Caki2 (cell line): ENCODE measurements at places on chromosomes 7 and 10.

DNA sequence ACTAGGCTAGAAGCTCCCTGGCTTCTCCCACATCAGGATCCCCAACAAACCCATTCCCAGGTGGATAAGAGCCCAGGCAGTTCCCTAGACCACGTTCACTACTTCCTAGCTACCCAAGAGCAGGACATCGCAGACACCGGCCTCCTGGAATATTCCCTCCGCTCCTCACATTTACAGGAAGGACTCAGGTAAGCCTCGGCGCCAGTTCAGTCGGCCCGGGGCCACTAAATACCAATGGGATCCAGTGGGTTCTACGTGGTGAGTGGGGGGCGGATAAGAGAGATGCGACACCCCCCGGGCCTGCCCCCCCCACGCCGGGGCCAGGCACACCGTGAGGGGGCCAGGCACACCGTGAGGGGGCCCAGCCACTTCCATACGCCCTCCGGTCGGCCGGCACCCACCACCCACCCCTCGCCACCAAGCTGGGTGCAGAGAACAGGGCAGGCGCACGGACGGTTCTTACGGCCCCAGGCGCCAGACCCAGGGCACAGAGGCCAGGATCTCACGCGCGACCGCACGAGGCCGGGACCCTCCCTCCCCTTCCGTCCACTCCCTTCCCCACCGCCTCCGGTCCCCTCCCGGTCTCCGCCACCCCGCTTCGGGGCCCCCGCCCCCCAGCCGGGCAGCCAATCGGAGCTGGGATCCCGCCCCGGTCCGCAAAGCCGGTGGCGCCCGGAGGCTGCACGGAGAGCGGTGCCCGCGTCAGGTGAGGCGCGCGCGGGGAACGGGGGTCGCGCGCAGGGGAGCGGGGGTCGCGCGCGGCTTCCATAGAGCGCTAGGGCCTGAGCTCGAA, at the start of gene BLVRA:
TSS of gene BLVRA (plus strand) at position 652 of the 793 bp plus-strand sequence. CDS start 12,479 bp downstream, outside the sequence.
- DNase-seq = peak; percentile 47

GRCh38 chr10:124219655-124220054, 126.3 kb upstream of the CHST15 start:
- no peak for DNase-seq

- DNase-seq = no peak
Observed at GRCh38 chr10:11223507-11224140, 206.0 kb downstream of the CELF2 start.

- DNase-seq = no peak
Observed at GRCh38 chr10:79436066-79436849, 9.2 kb downstream of the ZCCHC24 start.

DNA sequence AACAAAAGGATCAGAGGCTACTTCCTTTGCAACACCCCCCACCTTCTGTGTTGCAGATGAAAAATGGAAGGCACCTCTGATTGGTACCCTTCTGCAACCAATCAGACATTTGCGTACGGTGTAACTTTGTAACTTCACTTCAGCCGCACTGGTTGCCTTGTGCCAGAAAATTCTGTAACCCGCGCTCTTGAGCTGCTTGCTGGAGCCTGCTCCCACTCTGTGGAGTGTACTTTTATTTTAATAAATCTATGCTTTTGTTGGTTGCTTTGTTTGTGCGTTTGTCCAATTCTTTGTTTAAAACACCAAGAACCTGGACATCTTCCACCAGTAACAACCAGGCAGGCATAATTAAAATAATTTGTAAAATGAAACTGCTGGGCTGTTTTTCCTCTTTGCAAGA, 31.5 kb upstream of the TAX1BP1 start:
- DNase-seq = no peak

DNA sequence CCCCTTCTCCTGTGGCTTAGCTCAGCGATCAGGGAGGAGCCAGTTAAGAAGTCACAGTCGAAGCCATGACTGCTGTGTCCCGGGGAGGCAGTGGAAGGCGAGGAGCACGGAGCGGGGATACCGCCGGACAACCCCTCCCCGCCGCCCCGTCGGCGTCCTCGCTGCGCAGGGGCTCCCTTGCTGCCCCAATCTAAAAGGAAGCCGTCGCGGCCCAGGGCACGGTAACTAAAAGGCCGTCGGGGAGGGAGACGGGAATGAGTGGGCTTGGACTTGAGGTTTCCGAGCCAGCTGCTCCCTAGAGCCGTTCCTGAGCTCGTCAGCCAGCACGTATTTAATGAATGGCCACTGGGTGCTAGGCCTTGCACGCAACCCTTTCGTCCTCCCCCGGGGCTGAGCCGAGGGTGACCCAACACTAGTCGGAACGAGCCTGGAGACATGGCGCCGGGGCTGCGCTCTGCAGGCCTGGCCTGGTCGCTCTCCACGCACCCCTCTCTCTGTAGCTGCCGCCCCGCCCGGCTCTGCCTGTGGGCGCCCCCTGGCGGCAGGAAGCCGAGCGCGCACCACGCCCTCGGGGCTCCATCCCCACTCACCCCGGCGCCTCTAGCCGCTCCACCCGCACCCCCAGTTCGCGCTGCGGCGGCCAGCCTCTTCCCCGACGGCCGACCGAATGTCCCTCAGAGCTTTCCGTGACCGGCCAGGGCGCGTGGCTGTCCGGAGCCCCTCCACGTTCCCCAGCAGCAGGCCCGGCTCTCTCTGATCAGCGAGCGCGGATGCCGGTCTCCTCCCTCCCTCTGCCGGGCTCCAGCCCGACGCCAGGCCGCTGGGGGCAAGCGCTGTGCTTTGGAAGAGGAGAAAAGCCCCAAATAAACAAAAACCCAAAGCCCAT, 29.3 kb upstream of the KCNK18 start:
- DNase-seq = peak; percentile 52

- no peak for DNase-seq
Observed at GRCh38 chr7:41641011-41641664, 61.8 kb downstream of the INHBA start.

DNA sequence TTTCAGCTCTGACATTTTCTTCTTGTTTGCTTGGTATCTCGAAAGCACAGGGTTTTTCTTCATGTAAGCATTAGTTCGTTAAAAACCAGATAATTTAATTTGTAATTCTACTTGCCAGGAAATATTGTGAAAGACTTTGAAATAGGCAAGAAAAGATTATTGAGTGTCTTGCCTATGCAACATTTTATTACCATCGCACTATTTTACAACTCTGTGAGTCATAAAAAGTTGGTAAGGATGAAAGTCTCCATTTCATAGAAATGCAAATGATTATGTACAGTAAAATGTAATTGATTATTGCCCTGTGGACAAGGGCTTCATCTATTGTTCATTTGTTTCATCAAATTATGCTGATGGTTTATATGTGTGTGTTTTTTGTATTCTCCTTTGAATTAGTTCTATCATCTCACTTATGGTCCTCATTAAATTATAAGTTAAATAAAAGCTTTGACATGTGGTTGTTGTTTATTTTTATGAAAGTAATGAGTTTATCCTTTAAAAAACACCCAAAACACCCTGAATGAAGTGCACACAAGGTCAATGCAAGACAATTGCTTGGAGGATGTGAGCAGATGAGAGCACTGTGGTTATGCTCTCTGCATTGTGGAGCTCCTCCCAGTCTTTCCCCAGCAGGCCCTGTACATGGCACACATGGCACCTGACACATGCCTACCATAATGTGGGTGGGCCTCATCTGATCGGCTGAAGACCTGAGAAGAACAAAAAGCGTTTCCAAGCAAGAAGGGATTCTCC, 230.8 kb downstream of the CXCL12 start:
- DNase-seq = no peak

- DNase-seq = peak; percentile 11
Observed at GRCh38 chr7:11474902-11475585, 357.0 kb downstream of the THSD7A start.

DNA sequence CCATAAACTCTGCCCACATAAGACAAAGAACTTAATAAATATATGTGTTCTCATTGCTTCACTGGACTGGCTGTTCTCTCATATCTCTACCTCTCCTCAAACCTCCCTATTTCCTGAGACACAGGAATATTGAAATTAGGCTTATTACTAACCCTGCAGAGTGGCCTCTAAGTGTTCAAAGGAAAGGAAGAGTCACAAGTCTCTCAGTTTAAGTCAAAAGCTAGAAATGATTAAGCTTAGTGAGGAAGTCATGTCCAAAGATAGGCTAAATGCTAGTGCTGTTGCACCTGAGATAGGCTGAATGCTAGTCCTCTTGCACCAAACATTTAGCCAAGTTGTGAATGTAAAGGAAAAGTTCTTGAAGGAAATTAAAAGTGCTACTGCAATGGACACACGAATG, 41.1 kb downstream of the GNAI1 start:
- DNase-seq = no peak

GRCh38 chr10:133161486-133162109, 1.6 kb downstream of the KNDC1 start:
- DNase-seq = no peak

DNA sequence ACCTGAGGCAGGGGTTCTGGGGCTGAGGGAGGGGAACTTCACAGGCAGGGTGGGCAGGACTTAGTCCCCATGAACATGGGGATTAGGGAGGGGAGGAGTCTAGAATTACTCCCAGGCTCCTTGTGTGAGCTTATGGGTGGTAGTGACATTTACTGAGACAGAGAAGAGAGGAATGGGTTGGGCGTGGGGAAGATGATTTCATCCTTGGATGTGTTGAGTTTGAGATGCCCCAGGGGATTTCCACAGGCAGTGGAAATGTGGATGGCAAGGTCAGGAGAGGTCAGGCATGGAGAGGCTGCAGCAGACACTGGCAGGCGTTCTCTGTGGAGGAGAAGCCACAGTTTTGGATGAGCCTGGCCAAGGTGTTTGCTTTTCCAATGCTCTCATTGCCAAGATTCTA, 26.4 kb upstream of the GSDME start:
- peak; percentile 53 for DNase-seq

DNA sequence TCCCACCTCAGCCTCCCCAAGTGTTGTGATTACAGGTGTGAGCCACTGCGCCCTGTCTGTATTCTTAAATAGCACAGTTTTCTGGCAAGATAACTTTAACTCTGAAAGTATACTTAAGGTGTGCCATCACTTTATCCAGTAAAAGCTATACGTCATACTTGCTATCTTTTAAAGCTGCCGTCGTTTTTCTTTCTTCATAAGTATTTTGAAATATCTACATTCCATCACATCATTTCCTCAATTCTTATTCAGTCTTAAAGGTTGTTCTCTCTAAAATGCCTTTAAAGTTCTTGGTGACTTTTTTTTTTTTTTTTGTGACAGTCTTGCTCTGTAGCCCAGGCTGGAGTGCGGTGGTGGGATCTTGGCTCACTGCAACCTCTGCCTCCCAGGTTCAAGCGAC, 34.7 kb downstream of the PTPN12 start:
- DNase-seq = no peak

- no peak for DNase-seq
Observed at GRCh38 chr7:2715341-2716231, 27.6 kb downstream of the AMZ1 start.

- no peak for DNase-seq
Observed at GRCh38 chr7:108653526-108653925, 83.9 kb downstream of the DNAJB9 start.

GRCh38 chr10:129570185-129570584, 103.1 kb downstream of the MGMT start:
- DNase-seq = no peak

- DNase-seq = no peak
Observed at GRCh38 chr7:22546769-22547168, 46.8 kb upstream of the STEAP1B start.

GRCh38 chr10:125084614-125085257, 75.6 kb downstream of the CTBP2 start:
- DNase-seq = peak; percentile 98

GRCh38 chr7:90425376-90425775, 22.1 kb downstream of the CLDN12 start:
- no peak for DNase-seq

DNA sequence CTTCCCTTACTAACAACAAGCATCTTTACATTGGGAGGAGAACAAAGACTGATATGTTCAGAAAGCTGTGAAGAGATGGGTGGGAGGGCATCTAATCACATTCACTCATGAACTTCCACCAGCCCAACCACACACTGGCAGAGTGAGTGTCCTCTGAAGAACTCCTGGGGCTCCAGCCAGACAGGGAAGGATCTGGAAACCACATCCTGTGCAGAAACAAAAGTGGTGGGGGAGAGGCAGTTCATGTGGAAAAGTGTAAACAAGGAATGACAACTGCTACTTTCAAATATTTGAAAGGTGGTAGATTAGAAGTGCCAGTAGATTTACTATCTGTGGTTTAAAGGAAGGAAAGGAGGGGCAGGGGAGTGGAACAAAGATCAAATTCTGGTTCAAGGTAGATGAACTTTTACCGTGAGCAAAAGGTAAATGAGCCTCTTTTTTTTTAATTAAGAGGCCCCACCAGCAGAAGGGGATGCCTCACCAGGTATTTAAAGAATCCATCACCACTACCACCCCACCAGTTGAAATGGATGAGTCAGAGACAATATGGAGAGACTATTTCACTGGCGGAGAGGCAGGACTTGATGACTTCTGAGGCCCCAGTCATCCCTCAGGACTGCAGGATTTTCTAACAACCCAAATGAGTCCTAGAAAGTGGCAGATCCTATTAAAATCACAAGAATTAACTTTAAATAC, 34.5 kb downstream of the GOT1 start:
- DNase-seq = peak; percentile 96

GRCh38 chr10:48910548-48910947, 29.1 kb downstream of the LRRC18 start:
- no peak for DNase-seq

DNA sequence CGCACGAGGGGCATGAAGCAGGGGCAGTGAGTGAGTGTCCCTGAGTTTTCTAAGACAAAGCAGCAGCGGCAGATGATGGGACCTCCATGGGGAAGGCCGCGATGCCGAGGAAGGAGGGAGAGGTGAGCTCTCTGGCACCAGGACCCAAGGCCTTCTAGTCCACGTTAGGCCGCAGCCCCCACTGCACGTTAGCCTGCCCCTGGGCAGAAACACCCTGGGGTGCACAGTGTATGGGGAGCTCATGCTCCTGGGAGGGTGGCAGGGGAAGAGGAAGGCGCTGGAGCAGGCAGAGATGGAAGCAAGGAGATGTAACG, 97.3 kb upstream of the IKZF1 start:
- no peak for DNase-seq

DNA sequence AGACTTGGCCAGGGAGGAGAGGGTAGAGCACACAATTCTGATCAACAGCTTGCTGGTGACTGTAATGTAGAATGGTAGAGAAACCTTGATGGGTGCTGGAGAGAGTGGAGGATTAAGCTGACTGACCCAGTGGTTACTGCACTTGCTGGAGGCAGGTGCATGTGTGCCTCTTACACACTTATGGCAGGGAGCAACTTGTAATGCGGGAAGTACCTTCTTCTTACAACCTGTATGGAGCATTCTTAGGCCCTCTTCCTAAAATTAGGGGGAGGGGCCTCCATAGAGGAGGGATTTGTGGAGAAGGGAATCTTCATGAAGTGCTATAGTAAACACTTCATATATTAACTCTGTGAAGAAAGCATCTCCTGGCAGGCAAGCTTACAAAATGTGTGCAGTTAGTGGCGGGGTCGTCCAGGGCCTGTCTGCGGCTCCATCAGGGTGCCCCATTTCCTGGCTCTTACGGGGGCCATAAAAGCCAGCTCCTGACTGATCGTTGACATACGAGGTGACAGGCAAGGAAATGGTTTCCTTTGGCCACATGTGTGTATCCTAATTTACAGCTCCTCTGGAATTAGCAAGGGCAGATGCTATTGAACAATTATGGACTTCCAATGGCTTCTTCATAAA, 113.5 kb downstream of the RTKN2 start:
- DNase-seq = no peak

GRCh38 chr7:40888499-40888898, 753.7 kb downstream of the SUGCT start:
- no peak for DNase-seq
